ENCODE measurements at places on chromosomes 3 and 15.

GRCh38 chr3:194861375-194861774 is 175.7 kb downstream of the FAM43A start:
- DNase-seq: no peak

- no peak for DNase-seq
These were observed 154.4 kb downstream of the RPLP1 start for GRCh38 chr15:69606921-69607500.

- DNase-seq: no peak
These were observed 14.5 kb downstream of the SLC6A20 start for GRCh38 chr3:45781841-45782240.

- DNase-seq: no peak
These were observed 110.8 kb downstream of the MFSD1 start for GRCh38 chr3:158912621-158913020.

GRCh38 chr15:99100245-99101173 is 4.4 kb upstream of the SYNM start:
- no peak for DNase-seq

DNA sequence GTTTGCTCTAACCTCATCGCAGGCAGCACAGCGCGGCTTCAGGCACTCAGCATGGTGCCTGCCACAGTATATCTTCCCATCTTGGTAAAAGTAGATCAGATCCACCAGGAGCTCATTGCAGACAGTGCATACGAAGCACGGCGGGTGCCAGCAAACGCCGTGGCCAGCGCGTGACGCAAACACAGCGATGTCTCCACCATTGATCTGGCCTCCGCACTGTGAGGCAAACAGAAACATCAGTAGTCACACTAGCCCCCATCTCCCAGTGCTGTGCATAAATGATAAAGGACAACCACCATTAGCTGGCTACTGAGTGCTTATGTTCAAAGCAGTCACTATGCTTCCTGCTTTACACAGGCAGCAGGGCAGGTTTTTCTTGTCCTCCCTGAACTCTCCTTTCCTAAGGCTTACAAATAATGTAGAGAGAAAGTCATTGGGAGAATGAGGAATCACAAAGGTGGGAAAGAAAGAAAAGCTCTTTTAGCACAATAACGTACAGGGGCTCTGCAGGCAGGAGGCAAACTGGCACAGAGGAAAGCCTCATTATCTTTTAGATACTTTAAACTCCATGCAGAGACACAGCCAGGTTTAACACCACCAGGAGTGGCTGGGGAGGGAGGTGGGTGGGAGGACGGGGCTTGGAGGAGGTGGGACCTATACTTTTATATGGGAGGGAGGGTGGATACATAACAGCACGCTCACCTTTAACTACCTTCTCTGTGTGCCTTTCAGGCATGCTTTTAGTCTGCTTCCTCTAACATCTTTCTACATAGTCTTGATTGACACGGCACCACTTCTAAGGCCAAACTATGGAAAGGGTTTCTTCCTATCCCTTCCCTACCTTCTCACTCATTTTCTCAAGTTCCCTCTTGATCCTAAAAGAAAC is 67.9 kb downstream of the PRICKLE2 start:
- no peak for DNase-seq

DNA sequence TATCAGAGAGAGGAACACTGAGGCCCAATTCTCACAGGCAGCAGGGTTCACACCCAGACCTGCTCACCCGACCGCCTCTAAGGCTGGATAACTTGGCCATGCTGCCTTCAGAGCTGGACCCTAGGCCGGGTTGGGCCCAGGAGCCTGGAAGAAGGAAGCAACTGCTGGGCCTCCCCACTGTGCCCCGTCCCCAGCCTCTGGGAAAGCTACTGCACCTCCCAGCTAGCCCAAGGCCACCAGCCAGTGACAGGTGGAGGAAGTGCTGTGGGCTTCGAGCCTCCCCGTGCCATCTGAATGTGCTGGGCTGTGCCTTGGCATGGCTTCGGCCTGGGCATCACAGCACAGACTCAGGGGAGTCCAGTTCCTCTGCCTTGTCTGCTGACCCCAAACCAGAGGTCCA is 62.5 kb upstream of the RPL32 start:
- no peak for DNase-seq

DNA sequence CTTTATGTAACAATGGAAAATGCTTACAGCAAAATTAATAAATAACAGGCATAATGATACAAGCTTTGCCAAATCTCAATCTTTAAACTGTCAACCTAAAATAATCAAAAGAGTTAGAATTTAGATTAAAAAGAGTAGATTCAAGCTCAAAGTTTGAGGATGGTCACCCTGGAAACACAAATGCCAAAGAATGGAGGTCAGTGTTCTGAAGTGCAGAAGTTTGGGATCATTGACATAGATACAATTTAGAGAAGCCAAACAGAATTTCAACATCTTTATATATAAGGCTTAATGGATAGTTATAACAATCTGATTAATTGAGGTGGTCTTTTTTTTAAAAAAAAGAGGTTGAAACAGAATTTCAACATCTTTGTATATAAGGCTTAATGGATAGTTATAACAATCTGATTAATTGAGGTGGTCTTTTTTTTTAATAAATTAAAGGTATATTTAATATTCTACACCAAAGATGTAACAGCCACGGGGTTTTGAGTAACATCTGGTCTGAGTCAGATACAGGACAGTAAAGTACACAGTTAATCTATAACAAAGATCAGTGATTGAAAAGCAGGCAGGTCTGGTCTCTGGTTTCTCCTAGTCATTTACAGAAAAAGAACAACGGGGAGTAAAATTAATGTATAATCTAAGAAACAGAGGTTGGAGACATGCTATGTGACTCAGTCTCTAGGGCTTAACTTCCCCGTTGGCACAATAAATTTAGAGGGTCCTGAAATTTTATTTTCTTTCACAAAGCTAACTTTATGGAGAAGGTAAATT is 490.7 kb downstream of the GBE1 start:
- DNase-seq: no peak

- DNase-seq: no peak
These were observed 217.4 kb upstream of the EOMES start for GRCh38 chr3:27939521-27939920.

DNA sequence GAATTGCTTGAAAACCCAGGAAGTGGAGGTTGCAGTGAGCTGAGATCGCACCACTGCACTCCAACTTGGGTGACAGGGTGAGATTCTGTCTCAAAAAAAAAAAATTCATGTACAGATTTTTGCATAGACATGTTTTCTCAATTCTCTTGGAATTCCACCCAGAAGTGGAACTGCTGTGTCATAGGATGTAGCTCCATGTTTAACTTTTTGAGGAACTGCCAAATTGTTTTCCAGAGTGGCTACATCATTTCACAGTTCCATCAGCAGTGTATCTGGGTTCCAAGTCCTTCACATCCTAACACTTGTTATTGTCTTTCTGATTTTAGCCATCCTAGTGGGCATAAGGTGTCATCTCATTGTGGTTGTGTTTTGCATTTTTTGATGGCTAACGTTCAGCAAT is 9.9 kb downstream of the CAPN7 start:
- DNase-seq: no peak

DNA sequence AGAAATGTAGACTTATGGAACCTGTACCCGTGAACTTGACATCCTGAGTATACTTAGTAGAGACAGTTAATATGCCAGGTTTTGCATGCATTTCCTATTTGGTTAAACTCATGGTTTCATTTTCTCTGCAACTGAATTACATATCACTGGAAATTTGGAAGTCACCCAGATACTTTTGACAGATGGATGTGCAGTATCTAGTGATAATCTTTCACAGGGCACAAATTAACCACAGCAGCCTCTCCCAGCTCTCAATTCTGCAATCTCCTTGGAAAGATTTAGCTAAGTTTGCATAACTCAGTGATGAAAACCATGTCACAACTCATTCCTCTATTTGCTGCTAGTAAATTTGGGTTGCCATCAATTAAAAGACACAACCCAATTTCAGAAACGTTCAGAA is 162.3 kb upstream of the TPM1 start:
- no peak for DNase-seq

GRCh38 chr3:83769791-83770663 is 1188.8 kb upstream of the CADM2 start:
- no peak for DNase-seq

- no peak for DNase-seq
These were observed 436.5 kb upstream of the TBL1XR1 start for GRCh38 chr3:177633671-177634207.

GRCh38 chr3:37054370-37054769 is 61.1 kb downstream of the MLH1 start:
- no peak for DNase-seq

DNA sequence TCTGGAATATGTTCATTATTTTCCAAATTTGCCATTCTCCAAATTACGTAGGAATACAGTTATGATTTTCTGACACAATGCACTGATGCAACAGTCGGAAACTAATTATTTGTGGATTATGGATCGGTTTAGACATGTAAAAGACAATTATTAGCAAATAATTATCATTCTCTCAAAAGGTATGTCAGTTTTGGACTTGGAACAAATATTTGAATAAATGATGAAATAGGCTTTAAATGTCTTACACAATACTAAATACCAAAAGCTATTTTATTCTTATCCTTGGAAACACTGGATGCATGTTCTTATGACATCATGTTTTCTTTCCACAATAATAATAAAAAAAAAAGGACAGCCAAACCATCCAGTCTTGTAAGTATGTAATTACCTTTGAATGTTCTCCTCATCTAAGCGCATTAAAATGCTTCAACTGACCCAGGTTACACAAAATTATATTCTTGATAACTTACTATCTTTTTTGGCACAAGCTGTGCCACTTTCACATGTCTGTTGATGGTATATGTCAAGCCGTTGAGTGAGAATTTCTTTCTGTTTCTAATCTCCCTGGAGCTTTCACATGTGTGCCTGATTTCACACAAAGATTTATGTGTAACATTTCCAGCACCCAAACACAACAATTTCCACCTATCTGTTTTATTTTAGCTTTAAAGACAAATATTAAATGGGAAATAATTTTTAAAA is 238.5 kb upstream of the ZNF385D start:
- DNase-seq: no peak

DNA sequence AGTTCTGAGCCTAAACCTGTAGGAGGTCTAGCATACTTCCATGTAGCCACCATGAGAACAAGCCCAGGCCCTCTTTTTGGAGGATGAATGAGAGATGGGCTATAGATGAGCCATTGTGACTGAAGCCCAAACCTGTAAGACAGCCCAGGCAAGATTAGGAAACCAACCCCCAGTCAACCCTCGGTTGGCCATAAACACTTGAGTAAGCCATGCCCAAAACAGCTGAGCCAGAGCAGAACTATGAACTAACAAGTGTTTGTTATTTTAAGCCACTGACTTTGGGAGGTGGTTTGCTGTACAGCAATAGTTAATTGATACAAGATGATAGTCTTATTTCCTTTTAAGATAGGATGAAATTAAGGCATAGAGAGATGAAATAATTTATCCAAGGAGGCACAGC is 12.4 kb upstream of the CPNE4 start:
- DNase-seq: no peak

- no peak for DNase-seq
These were observed 46.4 kb downstream of the RPLP1 start for GRCh38 chr15:69498987-69499386.

- DNase-seq: no peak
These were observed 444.0 kb upstream of the AGTR1 start for GRCh38 chr3:148253713-148254112.

GRCh38 chr3:169662132-169662842 is 1.2 kb downstream of the MECOM start:
- DNase-seq: no peak

DNA sequence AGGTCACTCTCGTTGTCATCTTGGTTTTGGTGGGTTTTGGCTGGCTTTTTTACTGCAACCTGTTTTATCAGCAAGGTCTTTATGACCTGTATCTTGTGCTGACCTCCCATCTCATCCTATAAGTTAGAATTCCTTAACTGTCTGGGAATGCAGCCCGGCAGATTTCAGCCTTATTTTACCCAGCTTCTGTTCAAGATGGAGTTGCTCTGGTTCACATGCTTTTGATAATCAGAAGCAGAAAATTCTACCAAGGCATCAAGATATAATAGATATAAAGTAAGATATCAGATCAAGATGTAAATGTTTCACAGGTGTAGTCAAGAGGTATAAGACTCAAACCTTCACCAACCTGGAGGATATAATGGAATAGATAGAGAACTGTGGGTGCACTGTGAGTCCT is 16.0 kb downstream of the GPR176 start:
- no peak for DNase-seq

DNA sequence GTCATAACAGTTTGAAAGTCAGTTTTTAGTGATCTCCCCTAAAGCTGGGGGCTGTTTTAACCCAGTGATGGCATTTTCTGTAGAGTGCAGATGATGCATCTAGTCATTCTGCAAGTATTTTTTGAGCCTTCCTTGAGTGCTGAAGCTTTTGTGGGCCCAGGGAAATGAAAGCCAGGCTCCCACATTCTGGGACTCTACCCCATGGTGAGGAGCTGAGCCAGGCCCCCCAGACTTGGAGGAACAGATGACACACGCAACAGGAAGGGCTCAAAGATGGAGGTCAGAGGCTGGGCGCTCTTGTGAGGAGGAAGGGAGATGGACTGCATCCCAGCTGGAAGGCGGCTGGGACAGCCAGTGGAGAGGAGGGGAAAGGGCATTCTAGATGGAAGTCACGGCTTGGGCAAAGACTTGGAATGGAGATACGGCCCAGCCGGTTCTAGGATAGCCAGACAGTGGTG is 40.8 kb downstream of the MRAS start:
- no peak for DNase-seq

DNA sequence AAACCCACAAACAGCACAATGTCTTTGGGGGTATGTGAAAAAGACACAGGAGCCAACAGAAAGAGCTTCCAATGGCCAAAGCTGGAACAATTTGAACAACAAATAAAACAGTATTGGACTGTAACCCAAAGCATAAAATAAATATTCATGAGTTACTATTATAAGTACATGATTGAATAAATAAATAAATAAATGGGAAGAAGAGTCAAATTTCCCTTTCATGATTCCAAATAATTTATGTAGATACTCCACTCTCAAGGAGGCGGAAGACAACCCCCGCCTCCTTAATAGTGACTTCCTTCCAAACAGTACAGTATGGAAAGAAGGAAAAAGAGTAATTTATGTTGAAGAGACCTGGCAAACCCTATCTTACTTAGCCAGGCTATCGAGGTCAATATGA is 124.4 kb upstream of the P2RY1 start:
- no peak for DNase-seq

GRCh38 chr15:74460871-74461846 is at the start of gene UBL7:
Gene UBL7 (minus strand): TSS chr15:74461160. CDS start chr15:74458867, 2,293 bp downstream.
- peak; percentile 96 for DNase-seq

DNA sequence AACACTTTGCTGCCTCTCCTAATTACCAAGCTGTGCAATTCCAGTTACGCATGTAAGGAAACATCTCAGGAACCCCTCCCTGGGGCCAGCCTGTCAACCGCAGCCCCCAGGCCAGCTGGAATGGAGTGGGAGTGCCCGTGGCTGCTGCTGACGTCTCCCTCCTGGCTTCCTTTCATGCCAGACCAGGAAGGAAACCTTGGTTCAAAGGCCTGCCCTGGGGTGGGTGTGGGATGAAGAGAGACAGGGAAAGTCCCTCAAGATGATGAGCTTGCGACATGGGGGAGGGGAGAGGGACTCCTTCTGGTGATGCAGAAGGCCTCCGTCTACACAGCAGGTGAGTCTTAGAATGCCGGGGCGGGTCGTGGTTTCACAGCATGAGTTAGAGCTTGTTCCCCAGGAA is 11.4 kb upstream of the CYP11A1 start:
- no peak for DNase-seq

Measured in NK-92 treated with Interleukin-12 subunit alpha and Interleukin-12 subunit beta, amount 100 ng/mL, for 24 hours (cell line).